ENCODE measurements at places on chromosomes 4 and X.
A peak's percentile ranks its signal among the peaks of the same experiment; 100 is the strongest.

DNA sequence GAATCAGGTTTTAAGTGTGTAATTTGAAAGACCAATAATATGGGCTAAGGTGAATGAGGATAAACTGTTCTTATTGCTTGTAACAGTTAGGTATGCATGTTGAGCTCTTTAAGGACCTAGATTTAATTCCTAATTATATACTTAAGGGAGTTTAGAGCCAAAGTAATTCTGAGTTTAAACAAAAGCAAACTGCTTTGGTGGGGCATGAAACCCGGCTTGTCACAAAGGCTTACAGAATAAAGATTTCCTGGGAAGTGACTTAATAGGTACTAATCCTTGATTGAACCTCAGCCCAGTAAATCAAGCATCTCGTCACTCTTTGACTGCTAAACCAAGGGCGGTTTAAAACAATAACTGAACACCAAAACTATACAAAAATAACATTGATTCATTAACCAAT is 1324.2 kb downstream of the RPA4 start:
- DNase-seq = no peak

DNA sequence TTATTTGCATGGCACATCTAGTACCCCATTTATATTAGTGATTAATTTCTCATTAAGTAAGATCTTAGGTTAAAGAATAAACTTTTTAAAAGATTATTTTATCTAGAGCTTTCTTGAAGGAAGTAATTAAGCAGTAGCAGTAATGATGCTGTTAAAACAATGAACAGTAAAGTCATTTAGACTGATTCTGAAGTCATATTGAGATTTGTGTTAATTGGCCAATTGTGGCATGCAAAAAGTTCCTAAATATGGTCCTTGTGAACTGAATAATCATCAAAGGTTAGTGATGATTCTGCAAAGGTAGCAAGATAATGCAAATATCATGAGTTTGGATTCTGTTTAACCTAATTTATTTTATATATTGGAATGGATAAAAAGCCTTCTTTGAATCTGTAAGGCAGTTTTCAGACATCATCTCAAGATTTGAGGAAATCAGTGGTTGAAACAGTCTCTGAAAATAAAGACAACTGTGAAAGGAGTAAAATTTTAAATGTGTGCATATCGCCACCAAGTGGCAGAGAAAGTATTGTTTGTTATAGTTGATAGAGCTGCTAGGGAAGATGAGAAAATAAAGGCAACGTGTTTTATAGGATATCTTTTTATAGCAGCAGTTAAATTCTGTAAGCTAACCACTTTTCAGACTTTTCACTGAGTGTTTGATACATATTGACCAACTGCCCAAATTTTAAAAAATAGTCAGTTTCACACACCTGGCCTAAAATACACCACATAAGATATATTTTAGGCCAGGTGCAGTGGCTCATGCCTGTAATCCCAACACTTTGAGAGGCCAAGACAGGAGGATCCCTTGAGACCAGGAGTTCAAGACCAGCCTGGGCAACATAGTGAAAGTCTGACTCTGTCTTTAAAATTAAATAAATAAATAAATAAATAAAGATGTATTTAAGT is 79.6 kb downstream of the CCKAR start:
- peak; percentile 75 for DNase-seq

DNA sequence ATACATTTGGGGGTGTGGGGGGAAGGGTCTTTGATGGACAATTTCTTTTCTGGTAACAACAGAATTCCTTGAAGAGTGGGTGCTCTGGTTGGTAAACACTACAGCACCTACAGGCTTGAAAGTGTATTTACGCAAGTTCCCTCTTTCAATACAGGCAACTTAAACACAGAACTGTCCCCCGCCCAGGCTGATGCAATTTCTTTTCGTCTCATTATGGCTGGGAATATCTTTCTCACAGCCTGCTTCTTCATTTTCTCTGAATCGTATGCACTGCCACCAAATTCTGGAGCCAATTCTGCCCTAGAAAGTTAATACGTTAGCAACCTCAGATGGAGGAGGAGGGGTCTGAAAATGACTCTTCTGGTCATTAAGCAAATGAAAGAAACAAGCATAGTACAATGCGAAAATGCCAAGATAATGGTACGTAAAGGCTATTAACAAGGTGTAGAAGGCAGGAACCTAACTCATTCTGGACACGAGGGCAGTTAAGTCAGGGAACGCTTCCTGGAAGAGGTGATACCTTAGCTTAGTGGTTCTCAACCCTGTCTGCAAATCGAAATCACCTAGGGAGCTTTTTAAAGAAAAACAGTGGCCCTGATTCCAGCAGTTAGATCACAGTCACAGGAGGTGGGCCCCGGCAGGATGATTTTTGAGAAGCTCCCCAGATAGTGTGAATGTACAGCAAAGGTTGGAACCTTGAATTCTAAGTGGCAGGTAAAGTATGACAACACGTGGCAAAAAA is 1.0 kb downstream of the AGA start:
- no peak for DNase-seq

- peak; percentile 75 for DNase-seq
Observed at GRCh38 chr4:37452952-37453280, 208.4 kb downstream of the NWD2 start.

GRCh38 chr4:118983831-118984230 is 95.2 kb downstream of the SYNPO2 start:
- no peak for DNase-seq

DNA sequence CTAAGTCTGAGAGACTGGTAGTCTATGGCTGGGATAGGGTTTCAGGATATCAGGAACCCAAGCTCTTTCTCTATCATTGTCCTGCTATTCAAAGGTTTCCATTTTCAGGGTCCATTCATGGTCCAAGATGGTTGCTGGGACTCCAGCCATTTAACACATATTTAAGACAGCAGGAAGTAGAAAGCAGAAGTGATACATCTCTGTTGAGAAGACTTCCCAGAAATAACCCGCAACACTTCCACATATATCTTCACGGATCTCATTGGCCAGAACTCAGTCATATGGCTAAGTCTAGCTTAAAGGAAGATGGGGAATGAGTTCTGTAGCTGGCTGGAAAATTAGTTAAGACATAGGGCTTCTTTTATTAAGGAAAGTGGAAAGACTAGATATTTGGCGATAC is 23.8 kb downstream of the CTSO start:
- no peak for DNase-seq

GRCh38 chrX:155995321-155995875 is 2.1 kb upstream of the IL9R start:
- no peak for DNase-seq

All from astrocyte of the hippocampus (primary cell).